ENCODE measurements at places on chromosomes 12 and 14.

- DNase-seq: no peak
Observed at GRCh38 chr14:32560209-32560857, 231.2 kb downstream of the AKAP6 start.

DNA sequence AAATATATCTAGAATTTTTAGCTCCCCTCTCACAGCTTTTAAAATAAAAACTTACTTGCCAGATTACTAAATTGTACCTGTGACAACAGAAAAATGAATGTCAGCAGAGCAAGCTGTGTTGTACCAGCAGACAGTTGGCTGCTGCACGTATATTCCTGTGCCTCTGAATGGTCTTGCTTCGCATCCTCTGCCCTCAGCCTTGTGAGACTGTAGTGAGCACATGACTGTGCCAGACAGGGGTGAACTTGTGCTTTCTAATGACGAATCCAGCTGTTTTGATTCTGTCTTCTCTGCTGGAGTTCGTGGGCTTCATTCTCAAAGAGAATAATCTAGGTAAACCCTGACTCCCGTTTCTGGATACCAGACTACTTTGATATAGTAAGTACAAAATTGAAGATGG lies 58.3 kb upstream of the FRMD6 start:
- no peak for DNase-seq

GRCh38 chr14:64363265-64363846 lies 24.8 kb upstream of the MTHFD1 start:
- DNase-seq: no peak

DNA sequence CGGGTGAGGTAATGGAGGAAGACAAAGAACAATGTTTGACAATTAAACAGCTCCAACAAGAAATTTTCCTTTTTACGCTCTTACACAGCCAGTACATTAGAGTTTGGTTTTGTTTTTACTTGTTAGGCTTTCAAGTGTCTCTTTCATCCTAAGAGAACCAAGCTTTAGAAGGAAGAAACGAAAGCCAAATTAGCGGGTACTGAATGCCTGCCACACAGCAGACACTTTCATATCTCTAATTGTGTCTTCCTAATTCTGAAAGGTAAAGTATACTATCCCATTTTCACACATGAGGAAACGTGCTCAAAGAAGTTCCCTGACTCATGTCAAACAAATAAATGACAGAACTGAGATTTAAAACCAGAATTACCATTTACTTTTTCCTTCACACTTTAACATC lies 65.0 kb downstream of the CDK17 start:
- DNase-seq: no peak

DNA sequence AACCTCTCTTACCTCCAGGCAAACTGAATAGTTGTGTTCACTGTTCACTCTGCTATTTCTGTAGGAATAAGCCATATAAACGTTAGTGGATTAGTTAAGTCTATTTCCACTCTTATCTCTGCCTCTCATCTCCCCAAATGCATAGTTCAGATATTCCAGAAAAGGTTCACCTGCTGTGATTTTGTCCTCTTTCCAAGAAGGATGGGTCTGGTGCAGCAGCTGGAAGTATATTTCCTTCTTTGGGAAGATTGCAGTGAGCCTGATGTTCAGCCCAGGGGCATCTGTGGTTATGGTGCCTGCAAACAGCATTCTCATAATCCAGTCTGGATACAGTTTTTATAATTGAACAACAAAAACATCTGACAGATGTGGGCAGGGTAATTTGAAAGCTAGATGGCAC lies 97.7 kb downstream of the TPH2 start:
- DNase-seq: no peak

GRCh38 chr12:43805149-43805859 lies 813 bp downstream of the TWF1 start:
- DNase-seq: no peak

GRCh38 chr14:101377069-101377468 lies 184.2 kb upstream of the DIO3 start:
- no peak for DNase-seq

DNA sequence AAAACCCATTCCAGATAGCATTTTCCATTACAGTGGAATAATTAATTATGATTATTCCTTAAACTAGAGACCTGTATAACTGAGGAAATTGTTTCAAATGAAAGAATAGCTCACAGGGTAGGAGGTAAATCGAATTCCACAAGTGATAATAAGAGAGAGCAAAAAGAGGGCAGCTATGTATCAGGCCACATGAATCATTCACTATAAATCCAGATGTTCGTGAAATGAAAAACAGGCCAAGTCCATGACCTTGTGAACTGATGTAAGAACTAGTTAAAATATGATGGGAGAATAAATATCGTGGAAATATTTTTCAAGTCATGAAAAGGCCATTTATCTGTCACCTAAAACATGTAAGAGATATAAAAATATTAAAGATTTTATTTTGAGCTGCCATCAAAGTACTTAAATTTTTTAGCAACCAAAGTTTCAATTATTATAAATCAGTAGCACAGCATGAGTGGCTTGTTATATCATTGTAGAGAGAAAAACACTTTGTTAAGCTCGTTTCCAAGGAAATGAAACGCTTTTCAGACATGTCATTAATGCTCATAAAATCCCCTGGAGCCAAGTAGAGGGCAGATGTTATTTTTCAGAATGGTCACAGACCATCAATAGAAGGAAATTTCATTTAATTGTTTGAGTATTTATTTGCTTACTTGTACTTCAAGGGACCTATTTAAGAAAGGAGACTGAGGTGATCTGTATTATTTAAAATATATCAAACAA lies 120.6 kb upstream of the CDKN3 start:
- DNase-seq: no peak

- no peak for DNase-seq
Observed at GRCh38 chr14:94636744-94637412, 24.7 kb downstream of the SERPINA3 start.
